ENCODE measurements at places on chromosomes 16 and 17. TPM values are rescaled to one million over a fixed set of nuclear protein-coding genes. Genes with fewer than 3 reads are reported as not detected.
A peak's percentile ranks its signal among the peaks of the same experiment; 100 is the strongest.

Gene TRAP1
- total RNA-seq = 48.5 TPM

Gene PSMC5
- 161 TPM for total RNA-seq

- DNase-seq = no peak
Measured at GRCh38 chr17:63171428-63172393, 205.7 kb downstream of the TANC2 start.

DNA sequence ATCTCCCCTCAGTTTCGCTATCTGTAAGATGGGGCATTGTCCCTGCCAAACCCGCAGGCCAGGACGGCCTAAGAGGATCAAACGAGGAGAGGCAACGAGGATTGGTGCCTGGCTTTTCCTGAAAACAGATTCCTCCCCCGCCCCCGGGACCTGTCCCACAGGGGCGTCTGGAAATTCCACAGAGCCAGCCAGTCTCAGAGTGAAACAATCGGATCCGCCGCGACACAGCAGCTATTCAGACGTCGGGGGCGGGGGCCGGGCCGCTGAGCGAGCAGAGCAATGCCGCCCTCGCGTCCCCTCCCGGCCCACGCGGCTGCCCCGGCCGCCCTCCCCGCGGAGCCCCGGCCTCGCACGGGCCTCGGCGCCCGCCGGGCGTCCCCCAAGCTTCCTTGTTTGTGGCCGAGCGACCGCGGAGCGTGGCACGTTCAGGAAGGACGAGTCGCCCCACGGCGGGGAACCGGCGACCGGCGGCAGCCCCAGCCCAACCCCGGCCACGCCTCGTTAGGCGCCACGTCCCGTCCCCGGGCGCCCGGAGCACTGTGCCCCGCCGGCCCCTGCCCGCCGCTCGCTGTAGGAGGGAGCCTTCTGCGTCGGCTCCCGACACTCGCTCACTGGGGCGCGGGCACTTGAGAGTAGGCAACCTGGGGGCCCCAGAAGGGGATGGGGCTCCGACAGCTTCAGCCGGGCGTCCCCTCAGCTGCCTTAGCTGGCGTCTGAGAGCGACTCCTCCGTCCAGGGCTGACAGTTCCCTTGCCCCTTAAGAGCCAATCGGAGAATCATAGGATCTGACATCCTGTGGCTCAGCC, 29.6 kb upstream of the PHOSPHO1 start:
- peak; percentile 73 for DNase-seq

Gene CDK5R1
- total RNA-seq = 1.2 TPM

Gene SLC43A2
- total RNA-seq = 8.7 TPM

DNA sequence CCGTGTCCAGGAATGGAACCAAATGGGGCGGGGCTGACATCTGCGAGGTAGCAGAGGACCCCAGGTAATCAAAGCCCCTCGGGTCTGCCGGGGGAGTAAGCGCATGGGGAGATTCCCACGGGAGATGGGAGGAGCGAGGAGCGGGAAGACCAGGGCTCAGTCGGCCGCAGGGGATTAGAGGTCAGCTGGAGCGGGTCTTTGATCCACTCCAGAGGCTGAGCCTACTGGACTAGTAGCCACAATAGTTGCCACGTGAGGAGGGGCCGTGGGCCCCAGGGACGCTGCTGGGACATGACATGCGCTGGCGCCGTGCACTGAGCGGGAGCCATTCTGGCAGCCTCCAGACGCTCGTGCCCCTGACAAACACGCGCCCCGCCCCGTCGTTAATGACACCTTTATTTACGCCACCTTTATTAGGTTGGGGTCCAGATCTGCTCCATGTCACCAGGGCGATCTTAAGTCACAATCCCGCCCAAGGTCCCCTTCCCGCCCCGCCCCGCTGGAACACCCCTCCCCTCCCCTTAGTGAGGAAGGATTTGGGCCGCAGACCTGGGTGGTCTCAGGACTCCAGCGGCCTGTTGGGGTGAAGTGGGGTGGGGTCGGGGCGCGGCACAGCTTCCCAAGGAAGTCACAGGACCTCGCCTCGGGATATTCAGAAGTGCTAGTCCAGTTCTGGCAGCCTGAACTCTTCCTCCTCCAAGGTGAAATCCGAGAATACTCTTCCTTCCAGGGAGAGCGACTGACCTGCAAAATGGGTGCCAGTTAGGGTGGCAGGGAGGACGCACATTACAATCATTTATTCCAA, 15.0 kb downstream of the PPY start:
- no peak for DNase-seq

Gene LRRC46
- not detected for total RNA-seq

GRCh38 chr17:48438516-48439061, 8.6 kb upstream of the SKAP1 start:
- DNase-seq = no peak

DNA sequence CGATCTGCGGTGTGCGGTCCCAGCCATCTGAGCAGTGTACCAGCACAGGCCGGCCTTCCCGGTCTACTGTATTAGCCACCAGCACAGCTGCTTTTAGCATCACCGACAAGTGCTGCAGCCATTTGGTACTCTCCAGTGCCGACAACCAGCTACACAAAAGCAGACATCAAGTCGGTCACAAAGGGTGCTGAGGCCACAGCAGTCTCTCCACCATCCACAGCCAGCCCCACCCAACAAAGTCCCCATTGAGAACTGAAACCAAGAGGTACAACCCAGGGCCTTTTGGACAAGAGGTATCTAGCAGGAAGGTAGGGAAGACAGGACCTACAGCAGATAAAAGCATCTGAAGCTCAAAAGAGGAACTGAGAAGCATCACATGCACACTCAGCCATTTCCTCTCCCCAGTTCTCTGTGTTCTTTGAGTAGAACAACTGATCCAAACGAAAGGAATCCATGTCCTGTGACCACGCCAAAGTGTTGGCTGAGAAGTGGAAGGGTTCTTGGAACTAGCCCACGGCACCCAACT, 9.5 kb downstream of the MTMR4 start:
- peak; percentile 60 for DNase-seq

Gene KRTAP9-8
- total RNA-seq = not detected

DNA sequence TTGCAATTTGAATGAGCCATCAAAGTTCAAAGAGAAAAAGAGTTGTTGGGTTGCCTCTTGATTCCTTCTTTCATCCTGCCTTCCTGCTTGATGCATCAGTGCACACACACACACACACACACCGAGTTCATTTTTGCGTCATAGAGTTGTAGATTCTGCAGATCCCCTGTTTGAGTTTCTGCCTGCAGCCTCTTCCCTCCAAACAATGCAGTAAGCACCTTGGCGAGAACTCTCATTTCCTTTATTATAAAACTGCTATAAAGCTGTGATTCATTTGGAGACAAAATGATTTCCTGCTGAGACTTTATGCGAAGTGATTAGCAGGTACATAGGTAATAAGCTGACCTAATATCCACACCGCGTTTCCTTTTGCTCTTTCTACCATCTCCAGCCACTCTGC, 26.7 kb downstream of the DNAH9 start:
- no peak for DNase-seq

- no peak for DNase-seq
Measured at GRCh38 chr17:67836205-67836987, 11.1 kb downstream of the BPTF start.

DNA sequence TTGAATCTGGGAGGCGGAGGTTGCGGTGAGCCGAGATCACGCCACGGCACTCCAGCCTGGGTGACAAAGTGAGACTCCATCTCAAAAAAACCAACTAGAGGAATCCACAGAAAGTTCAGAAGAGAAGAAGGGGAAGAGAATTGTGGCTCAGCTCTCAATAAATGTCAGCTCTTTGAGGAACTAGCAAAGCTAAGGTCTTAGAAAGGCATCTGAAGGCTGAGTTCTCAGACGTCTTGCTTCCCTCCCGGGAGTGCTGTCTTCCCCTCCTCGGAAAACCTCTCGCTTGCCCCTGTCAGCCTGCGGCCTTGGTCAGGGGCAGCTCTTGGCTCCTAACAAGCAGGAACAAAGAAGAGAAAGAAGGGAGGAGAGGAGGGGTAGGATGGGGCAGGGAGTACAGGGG, 5.3 kb downstream of the SHPK start:
- no peak for DNase-seq

GRCh38 chr16:30372725-30373124, 1.9 kb upstream of the MYL11 start:
- DNase-seq = no peak

Gene MPP2
- 33.0 TPM for total RNA-seq

Gene DECR2
- 15.2 TPM for total RNA-seq

Gene TM4SF5
- total RNA-seq = not detected

GRCh38 chr17:75604034-75604695, 16.6 kb downstream of the MYO15B start:
- DNase-seq = peak; percentile 56

DNA sequence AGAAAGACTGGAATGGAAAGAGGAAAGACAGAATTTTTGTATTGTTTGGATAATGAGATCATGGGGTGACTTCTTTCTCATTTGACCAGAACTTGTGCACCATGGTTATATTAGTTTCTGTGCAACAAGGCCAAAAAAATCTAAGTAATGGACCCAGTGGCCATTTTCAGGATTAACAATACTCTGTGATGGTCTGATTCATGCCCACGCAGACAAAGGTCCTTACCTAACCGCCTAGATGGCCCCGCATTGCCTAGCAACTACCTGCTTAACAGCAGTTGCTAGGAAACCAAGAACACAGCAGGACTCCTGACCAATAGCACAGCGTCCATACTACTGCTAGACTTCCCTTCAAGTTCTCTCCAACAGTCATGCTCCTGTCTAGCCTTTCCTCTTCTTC, 22.4 kb downstream of the MIS12 start:
- no peak for DNase-seq

Gene KCNAB3
- 0.66 TPM for total RNA-seq

Gene TAT
- total RNA-seq = not detected

GRCh38 chr17:9241774-9242496, 220.6 kb downstream of the NTN1 start:
- DNase-seq = no peak

Gene ABI3
- 1.8 TPM for total RNA-seq

Gene RCVRN
- 0.36 TPM for total RNA-seq

Gene TANC2
- total RNA-seq = 20.8 TPM

GRCh38 chr17:75588596-75589011, 1.0 kb downstream of the MYO15B start:
- DNase-seq = peak; percentile 82

Gene CPNE7
- total RNA-seq = not detected

DNA sequence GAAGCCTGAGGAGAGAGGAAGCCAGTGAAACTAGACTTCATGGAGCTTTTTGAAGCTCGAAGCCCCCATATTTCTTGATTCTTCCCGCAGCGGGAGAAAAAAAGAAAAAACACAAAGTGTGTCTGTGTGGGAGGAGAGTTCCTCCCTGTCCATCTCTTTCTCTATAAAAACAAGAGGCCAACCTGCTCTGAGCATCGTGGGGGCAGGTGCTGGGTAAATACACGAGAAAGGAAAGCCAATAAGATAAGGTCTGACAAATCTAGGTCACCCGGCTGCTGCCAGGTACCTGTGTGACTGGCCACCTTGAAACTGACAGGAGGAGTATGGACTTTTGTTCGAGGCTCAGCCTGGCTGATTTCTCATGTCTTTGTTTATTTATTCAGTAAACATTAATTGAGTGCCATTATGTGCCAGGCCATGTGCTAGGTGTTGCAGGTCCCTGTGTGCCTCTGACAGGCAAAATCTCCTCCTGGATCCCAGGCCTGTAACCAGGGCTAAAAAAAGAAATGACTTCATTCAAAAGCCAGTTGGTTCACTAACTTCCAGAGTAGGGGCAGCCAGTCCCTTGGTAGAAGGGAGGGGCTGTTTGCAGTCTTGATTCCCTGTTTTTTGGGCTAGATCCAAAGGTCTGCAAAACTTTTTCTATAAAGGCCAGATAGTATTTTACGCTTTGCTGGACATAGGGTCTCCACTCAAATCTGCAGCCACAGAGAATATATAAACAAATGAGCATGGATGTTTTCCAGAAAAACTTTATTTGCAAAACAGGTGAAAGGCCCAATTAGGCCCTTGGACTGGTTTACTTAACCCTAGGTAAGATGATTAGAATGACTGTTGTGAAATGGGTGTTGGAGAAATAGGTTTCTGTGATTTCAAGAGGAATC, 35.6 kb downstream of the YPEL2 start:
- peak; percentile 74 for DNase-seq

DNA sequence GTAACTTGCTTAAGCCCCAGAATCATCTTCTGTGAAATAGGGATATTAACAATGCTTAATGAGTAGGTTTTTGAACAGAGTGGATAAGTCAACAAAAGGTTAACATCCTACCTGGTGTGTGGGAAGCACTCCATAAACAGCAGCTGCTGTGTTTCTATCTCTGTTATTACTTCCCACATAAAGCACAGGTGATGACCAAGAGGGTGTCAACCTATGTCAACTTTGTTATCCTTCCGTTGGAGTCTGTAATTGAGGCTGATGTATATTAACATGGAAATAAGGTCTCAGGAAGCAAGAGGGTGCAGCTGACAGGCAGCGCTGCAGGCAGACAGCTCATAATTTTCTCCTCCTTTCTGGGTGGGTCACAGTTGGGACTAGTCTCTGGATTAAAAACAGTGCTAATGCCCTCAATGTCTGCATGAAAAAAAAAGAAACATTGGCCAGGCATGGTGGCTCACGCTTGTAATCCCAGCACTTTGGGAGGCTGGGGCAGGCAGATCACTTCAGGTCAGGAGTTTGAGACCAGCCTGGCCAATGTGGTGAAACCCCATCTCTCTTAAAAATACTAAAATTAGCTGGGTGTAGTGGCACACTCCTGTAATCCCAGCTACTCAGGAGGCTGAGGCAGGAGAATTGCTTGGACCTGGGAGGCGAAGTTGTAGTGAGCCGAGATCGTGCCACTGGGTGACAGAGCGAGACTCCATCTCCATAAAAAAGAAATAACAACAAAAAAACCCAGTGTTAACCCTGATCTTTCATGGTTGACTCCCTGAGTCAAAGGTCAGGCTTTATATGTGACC, 269.6 kb downstream of the SNX29 start:
- DNase-seq = no peak

GRCh38 chr16:12500771-12501170, 302.9 kb downstream of the CPPED1 start:
- DNase-seq = peak; percentile 62

- no peak for DNase-seq
Measured at GRCh38 chr17:74749279-74750038, 1.0 kb downstream of the NHERF1 start.

Gene ANKFN1
- total RNA-seq = not detected

DNA sequence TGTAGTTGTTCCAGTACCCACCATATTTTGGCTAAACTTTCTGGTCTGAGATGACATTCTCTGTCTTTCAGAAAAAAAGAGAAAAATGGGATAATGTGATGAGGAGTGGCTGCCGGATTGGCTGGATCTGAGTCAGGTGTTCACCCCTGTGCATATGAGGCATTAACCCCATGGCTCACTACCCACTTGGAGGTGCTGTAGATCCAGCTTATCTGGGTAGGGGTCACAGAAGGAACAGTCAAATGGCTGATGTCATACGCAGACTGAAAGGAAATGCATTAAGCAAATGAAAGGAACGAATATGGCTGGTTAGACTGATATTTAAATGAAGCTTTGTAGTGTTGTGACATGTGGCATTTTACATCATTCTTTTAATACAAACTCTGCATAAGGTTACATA, 17.3 kb downstream of the MAP2K6 start:
- DNase-seq = no peak

- DNase-seq = peak; percentile 63
Measured at GRCh38 chr16:58684001-58684353, 593 bp downstream of the SLC38A7 start.
